ENCODE measurements at places on chromosomes 7 and 10.

DNA sequence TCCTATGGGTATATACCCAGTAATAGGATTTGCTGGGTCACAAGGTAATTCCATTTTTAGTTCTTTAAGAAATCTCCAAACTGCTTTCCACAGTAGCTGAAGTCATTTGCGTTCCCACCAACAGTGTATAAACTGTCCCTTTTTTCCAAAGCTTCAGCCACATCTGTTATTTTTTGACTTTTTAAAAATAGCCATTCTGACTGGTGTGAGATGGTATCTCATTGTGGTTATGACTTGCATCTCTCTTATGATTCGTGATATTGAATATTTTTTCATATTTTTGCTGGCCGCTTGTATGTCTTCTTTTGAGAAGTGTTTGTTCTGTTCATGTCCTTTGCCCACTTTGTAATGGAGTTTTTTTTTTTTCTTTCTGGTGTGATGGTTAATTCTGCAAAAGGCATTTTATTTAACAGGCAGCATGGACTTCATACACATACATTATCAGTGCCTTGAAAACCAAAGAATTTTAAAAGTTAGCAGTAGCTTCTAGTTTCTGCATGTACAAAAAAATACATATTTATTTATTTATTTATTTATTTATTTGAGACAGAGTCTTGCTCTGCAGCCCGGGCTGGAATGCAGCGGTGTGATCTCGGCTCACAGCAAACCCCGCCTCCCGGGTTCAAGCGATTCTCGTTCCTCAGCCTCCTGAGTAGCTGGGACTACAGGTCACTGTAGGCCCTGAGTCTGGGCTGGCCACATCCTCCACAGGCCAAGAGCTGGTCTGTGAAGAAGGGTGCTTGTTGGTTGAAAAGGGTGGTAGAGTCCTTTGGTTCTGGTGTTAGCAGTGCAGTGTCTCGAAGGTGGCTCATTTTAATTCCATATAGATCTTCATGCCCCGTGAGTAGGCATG lies 32.3 kb downstream of the AGR3 start:
- DNase-seq: no peak

- DNase-seq: no peak
Measured at GRCh38 chr10:93815304-93816096, 57.8 kb downstream of the LGI1 start.

- no peak for DNase-seq
Measured at GRCh38 chr7:117312593-117313580, 10.0 kb downstream of the WNT2 start.

DNA sequence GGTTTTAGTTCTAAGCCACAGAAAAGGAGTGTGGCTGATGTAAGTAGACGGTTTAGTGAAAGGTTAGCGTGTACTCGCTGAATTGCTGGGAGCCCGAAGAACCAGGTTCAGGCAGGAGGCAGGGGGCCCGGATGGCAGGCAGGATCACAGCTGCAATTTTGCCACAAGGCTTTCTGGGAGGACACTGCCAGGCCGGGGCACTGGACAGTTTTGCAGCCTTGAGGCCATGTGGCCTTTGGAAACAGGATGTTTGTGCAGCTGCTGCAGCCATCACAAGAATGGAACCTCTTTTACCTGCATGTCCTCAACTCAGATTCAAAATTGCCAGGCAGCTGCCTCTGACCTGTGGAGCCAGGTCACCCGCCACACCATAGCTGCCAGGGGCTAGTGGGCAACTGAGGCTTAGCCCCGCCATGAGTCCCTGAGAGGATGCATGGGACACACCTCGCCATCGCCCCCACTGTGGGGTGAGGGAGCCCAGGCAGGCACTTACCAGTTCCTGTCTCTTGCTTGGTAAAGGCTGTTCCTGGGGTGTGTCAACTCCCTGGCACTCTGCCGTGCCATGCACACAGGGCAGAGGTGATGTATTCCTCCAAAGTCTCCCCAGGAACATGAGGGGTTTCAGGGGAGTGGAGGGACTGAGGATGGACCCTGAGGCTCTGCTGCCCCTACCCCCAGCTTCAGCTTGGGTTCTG lies 188.6 kb downstream of the RPS24 start:
- no peak for DNase-seq

DNA sequence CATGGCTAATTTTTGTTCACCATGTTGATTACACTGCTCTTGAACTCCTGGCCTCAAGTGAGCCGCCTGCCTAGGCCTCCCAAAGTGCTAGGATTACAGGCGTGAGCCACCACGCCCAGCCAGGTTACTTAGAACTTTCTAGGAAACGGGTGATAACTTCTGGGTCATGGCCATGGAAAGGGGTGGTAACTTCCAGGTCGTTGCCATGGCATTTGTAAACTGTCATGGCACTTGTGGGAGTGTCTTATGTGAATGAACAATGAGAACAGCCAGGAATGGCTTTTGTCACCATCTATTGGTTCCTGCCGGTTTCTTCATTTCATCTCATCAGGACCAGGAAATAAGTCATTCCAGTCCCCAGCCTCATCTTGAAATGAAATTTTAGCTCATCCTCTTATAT lies 120.9 kb downstream of the SLC16A9 start:
- DNase-seq: no peak

- DNase-seq: no peak
Measured at GRCh38 chr10:17647326-17647725, 3.4 kb downstream of the STAM start.

GRCh38 chr10:68067029-68067428 lies 8.1 kb downstream of the HERC4 start:
- no peak for DNase-seq

GRCh38 chr7:41351091-41351490 lies 351.8 kb downstream of the INHBA start:
- DNase-seq: no peak

DNA sequence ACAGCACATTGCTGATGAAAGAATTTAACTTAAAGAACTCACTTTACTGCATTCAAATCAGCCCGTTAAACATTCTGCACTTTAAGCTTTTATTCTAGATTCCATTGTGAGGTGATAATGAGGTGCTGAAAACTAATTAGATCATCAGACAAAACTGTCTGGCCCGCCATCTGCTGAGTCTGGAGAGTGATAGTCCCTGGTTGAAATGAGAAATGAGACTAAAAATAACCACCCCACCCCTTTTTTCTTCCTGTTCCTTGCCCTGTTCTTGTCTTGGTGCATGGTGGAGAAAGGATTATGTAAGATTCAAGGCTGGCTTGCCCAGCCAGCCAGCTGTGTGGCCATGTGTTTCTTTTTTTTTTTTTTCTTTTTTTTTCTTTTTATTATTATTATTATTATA lies 277.0 kb upstream of the COBL start:
- no peak for DNase-seq

DNA sequence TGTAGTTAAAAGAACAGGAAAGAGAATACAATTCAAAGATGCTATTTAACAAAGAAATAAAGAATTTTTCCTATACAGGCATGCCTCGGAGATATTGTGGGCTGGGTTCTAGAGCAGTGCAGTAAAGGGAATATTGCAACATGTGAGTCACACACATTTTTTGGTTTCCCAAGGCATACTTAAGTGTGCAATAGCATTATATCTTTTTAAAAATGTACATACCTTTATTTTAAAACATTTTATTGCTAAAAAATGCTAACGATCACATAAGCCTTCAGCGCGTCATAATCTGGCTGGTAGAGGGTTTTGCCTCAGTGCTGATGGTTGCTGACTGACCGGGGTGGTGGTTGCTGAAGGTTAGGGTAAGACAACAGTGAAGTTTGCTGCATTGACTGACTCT lies 54.4 kb downstream of the ESYT2 start:
- DNase-seq: no peak

DNA sequence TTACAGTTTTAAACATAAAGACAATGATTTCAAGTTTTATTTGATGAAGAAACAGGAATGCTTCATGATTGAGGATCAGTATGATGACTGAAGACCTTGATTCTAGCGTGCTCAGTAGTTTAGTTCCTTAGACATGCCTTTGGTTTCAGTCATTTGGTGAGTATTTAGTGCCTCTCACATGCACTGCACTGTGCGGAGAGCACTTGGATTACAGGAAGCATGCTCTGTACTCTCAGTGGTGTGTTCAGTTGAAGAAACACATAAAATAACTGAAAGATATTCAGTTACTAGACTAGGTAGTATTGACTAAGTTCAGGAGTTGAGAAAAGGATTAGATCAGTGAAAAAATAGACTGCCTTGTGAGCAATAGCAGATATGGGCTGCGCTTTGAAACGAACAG lies 25.5 kb downstream of the RBM17 start:
- no peak for DNase-seq

DNA sequence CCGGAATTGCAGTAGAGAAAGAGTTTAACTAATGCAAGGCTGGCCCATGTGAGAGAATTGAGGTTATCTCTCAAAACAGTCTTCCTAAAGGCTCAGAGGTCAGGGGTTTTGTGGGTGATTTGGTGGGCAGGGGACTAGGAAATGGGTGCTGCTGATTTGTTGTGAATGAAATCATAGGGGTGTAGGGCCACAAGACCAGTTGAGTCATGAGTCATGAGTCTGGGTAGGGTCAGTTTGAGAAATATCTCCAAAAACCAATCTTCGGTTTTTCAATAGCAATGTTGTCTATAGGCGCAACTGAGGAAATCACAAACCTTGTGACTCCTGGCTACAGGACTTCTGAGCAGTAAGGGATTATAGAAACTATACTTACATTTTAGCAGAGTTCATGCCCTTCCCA lies 460.0 kb upstream of the NRP1 start:
- DNase-seq: no peak

DNA sequence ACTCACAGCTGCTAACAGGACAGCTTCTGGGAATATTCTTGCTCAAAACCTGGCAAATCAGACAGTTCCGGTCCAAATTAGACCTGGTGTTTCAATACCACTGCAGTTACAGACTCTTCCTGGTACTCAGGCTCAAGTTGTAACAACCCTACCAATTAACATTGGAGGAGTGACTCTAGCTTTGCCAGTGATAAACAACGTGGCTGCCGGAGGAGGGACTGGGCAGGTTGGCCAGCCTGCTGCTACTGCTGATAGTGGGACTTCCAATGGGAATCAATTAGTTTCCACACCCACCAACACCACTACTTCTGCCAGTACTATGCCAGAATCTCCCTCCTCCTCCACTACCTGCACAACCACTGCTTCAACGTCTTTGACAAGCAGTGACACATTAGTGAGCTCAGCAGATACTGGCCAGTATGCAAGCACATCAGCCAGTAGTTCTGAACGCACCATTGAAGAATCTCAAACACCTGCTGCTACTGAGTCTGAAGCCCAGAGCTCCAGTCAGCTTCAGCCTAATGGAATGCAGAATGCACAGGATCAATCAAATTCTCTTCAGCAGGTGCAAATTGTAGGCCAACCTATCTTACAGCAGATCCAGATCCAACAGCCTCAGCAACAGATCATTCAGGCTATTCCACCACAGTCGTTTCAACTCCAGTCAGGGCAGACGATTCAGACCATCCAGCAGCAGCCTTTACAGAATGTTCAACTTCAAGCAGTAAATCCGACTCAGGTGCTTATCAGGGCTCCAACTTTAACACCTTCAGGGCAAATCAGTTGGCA lies 2.1 kb downstream of the SP4 start:
- DNase-seq: no peak

DNA sequence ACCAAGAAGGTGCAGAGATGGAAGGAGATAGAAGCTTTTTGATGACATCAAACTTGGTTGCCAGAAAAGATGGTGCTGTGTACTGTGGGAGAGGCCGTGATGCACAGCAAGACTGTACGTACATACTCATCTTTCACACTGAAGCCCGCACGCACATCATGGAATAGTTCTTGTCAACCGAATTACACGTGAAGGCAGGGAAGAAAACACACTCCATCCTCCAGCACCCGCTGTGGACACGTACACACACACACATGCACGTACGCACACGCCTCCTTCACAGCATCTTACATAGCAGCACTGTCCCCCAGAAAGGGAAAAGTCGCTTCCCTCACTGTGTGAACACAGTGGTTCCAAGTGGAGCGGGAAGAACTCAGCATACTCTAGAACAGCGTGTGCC lies 54.5 kb upstream of the DDC start:
- no peak for DNase-seq

DNA sequence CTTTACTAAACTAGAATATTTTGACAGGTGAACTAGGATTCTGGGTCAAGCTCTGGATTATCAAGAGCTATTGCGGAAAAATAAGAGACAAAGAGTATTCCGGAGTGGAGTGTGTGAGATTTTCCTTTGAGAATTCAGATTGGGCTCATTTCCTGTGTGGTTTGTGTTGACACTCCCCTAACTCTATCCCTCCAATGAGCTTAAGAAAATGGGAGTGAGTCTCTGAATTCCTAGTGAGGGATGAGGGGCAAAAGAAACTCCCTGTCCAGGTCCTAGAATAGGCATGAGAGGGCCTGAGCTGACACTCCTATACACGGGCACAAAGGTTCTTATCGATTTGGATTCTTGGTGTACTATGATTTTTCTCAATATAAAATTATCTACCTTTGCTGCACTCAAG lies 10.2 kb downstream of the KLF14 start:
- no peak for DNase-seq

DNA sequence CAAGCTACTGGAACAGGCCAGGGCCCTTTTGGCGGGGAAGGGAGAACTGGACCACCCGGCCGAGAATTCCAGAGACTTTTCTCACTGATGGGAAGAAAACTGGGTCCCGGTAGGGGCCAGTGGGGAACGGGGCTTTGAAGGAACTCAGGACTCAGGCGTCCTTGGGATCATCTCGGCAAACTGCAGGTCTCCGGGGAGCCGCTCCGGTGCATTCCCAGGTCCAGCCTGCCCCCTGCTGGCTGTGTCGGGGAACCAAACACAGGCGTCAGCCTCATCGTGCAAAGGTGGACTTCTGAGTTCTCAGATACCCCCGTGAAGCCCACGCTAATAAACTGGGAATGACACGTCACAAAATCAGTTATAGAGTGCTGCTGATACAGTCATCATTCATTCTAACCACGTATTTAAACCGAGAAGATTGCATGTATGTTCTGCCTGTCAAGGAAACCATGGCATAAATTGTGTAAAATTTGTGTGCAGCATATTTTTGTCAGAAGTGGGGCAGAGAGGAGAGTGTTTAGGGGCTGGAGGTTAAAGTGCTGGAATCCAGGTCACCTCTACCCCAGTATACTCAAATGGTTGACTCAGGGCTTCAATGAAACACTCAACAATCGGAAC lies 76.1 kb upstream of the CPXM2 start:
- DNase-seq: peak; percentile 7

- DNase-seq: no peak
Measured at GRCh38 chr7:137342265-137342664, 1.3 kb downstream of the PTN start.

GRCh38 chr7:134780166-134780828 lies 863 bp downstream of the CALD1 start:
- DNase-seq: no peak
